ENCODE measurements at places on chromosomes 4 and X. TPM values are rescaled to one million over a fixed set of nuclear protein-coding genes. Genes with fewer than 3 reads are reported as not detected.

The ADRA2C gene
- total RNA-seq: 36.4 TPM

The RS1 gene
- not detected for total RNA-seq

GRCh38 chr4:54439831-54440243 lies 210.7 kb downstream of the PDGFRA start:
- peak overlapping the region; percentile 26 for H3K4me3 ChIP-seq
- no peak for DNase-seq
- H3K4me1 ChIP-seq: peaks cover 1% of the 10 kb centered on the region
- no peaks in the 10 kb centered on the region for H3K27me3 ChIP-seq

The UGT8 gene
- total RNA-seq: 1.1 TPM

DNA sequence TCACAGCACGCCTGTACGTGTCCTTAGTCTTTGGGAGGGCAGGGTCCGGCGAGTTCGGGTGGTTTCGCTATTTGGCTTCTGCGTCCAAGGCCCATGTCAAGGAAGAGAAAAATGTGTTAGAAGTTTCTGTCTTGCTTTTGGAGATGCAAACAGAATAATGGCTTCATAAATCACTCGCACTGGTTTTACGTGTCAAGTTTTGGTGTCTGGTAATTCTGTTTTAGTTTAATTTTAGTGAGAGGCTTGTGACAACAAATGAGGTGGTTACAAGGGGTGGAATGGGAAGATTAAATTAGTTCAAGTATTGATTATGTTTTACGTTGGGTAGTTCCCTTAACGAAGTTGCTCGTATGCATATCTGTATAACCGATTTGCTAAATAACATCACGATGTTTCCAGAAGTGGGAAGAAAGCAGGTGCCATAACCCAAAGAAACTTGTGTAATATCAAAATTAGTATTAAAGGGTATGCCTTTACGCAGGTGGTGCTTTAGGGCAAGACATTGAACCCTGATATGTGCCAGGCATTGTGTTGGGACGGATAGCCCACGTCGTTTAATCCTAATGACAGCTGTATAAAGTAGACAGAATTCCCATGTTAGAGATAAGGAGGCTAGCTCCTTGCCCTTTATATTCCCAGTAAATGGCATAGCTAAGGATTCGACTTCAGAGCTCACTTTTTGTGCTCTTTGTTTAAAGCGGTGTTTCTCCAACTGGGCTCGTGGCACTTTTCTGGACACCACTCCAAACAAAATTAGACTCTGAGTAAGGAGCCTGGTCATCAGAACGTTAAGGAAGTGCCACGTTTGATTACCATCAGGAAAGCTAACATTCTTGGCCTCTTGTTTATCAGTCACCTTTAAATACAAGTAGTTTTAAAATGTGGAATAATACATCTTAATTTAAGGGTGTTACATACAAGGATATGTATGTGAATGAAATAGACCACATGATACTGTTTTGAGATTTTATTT lies 843 bp downstream of the RPL34 start:
- DNase-seq: no peak
- H3K27me3 ChIP-seq: no peaks in the 10 kb centered on the region
- H3K36me3 ChIP-seq: peaks cover 6% of the 10 kb centered on the region
- H3K4me3 ChIP-seq: peak overlapping the region; percentile 95
- H3K27ac ChIP-seq: peak overlapping the region; percentile 60
- H3K4me1 ChIP-seq: no peaks in the 10 kb centered on the region

- no peak for DNase-seq
- H3K4me1 ChIP-seq: no peaks in the 10 kb centered on the region
- no peak overlapping the region for H3K27ac ChIP-seq
- H3K4me3 ChIP-seq: no peak overlapping the region
- no peaks in the 10 kb centered on the region for H3K27me3 ChIP-seq
These were observed 51.9 kb downstream of the CC2D2A start for GRCh38 chr4:15521442-15522039.

DNA sequence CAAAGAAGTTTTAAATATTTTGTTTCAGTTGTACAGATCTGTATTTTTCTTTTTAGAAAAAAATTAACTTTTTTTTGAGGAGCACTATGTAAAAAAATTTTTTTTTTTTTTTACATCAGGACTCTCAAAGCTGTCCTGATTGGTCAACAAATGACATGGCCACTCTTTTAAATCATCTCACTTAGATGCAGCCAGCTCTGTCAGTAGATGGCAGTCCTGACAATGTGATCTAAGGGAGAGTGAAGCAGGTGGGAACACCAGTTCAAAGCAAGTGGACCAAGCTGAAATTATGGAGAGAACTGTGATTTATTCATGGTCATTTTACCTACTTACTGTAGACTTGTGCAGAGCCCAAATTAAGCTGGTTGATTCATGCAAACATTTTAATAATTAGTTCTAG lies 174.7 kb upstream of the GPRIN3 start:
- no peak for DNase-seq
- no peaks in the 10 kb centered on the region for H3K4me1 ChIP-seq
- peaks cover 1% of the 10 kb centered on the region for H3K27me3 ChIP-seq
